CD4-positive, alpha-beta T cell treated with Interferon gamma for 1 hour (primary cell): ENCODE measurements at places on chromosomes 16 and 17.

- DNase-seq = no peak
These were observed 420.9 kb downstream of the SHISA9 start for GRCh38 chr16:13322336-13322735.

DNA sequence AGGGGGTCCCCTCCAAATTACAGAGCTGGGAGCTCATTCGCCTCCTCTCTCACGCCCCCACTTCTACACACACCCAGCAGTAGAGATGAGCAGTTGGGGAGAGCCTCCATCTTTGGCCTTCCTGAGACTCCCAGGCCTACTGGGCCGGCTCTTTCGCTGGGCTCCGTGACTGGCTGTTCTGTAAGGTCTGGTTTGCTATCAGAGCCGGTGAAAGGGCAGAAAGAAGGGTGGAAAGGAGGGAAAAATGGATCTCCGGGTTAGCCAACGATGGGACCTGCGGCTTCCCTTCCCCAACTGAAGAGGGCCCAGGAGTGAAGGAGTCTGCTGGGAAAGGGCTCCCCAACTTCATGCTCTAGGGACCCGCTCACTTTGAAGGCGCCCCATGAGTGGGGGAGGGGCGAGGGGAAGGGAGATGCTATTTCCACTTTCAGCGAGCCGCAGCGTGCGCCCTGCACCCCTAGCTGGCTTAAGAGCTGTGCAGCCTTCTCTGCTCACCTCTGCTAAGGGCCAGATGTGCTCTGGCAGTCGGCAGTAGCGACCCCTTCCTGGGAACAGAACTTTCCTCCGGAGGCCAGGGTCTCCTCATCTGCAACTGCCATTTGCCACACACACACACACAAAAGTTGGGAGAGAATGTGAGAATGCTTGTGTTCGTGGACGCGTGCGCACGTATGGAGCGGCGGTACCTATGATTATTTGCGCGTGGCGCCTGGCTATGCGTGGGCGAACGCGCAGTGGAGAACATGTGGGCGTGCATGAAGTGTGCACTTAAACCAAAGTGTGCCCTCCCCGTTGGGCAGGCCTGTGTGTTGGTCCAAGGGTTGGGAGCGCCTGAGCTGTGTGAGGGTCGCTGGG lies 2.9 kb upstream of the FOXF1 start:
- DNase-seq = no peak

DNA sequence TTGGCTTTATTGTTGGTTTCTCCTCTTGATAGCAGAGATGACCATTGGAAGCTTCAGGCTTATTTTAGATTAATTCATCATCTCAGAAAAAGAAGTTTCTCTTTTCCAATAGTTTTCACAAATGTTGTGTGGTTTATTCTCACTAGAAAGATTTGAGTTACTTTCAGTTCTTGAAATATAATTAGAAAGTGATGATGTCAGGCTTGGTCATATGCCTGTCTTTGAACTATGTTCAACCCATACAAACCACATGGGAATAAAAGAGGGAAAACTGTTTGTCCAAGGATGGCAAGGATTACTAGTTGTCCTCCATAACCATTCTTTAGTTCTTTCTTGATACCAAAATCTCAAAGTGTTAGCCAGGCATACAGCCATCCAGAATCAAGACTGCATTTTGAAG lies 3.7 kb upstream of the HS3ST2 start:
- no peak for DNase-seq

DNA sequence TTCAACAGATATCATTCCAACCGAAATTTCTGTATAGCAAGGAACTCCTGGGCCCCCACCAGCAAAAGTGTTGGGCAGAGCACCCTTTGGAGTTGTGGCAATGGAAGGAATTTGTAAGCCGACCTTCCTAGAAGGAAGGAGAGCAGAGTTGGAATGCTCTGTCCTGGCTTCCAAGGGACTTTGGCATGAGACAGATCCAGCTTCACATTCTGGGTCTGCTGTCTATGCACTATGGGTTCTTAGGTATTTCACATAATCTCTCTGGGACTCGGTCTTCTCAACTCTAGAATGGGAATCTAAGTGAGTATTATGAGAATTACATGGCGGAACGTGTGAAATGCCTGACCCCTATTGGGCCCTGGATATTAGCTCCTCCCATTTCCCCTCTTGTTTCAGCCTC lies 63.2 kb upstream of the MARCHF10 start:
- DNase-seq = no peak

GRCh38 chr17:39174920-39175694 lies 9.1 kb upstream of the ARL5C start:
- peak; percentile 75 for DNase-seq

DNA sequence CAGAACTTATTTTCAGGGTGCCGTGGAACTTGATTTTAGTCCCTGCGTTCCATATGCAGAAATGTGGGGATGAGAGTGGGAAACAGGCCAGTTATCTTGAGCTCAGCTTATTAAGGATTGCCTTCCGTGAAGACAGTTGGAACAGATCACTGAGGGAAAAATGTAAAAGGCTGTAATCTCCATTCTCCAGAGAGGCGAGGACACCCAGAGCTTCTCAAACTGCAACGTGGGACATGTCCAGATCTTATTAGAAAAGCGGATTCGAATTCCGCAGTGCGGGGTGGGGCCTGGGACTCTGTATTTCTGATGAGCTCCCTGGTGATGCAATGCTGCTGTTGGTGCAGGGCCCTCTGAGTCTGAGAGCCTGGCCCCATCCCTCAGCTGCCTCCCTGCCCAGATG lies 185.6 kb upstream of the CIBAR2 start:
- no peak for DNase-seq

GRCh38 chr17:47872651-47873161 lies 21.7 kb upstream of the SP6 start:
- DNase-seq = no peak

GRCh38 chr17:45861165-45861564 lies 16.5 kb downstream of the SPPL2C start:
- no peak for DNase-seq

DNA sequence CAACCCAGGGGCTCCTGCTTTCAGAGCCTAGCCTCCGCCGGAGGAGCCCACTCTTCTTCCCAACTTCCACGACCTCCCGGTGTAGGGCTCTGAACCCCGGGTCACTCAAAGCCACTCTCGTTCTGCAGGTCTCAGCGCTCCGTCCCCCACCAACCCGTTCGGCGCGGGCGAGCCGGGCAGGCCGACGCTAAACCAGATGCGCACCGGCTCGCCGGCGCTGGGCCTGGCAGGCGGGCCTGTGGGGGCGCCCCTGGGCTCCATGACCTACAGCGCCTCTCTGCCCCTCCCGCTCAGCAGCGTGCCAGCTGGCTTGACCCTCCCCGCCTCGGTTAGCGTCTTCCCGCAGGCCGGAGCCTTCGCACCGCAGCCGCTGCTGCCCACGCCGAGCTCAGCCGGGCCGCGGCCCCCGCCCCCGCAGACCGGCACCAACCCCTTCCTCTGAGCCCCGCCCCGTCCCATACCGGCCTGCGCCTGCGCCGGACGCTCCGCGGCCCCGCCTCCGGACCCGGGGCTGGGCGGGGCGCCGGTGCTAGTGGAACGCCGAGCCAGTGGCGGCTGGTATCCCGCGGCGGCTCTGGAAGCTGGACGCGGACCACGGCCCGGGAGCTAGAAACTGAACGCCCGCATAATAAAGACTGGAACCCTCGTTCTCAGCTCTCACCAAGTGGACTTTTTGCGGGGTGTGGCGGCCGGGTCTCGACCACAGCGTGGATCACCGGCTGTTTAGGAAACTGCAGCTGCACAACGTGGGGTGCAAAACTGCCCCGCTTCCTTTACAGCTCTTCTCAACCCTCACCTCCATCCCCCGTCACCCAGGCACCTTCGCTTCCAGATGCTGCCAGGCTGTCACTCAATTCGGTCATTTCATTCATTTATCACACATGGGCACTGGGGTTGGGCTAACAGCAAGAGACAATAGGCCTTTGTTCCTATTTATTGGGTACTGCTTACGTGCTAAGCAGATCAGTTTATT lies 5.0 kb upstream of the SPATA20 start:
- peak; percentile 79 for DNase-seq

- no peak for DNase-seq
These were observed 1130.4 kb downstream of the CDH8 start for GRCh38 chr16:60905811-60906210.

GRCh38 chr16:55040366-55041086 lies 109.9 kb downstream of the IRX5 start:
- DNase-seq = no peak

- no peak for DNase-seq
These were observed 41.4 kb downstream of the DDX19A start for GRCh38 chr16:70388006-70388680.

DNA sequence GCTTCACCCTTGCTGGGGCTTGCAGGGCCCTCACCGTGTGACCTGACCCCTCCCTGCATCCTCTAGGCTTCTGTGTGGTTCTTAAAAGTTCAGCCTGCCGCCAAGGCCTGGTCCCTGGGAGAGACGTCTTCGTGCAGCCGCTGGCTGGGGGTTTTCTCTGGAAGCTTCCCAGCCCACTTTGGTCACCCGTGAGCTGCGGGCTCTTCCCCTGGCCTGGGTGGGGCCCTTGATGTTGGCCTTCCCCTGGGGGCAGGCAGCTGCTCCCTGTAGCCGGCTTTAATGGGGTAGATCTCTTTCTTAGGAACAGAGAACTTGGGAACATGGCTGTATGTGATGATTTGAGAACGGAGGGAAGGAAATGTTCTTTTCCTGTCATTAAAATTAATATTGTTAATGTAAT lies 32.7 kb downstream of the ZNF750 start:
- DNase-seq = no peak

DNA sequence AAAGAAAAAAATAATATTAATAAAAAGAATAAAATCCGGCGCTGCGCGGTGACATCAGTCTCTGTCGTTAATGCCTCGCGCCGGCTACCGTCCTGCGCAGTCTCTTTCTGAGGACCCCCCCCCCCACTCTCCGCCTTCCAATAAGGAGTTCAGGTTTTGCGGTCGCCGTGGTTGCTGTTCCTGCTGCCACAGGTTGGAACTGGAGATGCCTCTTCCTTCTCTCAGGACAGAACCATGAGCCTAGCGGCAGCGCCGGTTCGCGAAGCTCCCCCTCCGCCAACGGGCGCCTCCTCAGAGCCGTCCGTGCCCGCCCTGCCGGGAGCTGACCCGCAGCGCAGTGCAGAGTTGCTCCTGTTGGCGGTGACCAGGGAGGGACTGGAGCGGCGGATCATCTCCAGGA lies 2093.4 kb downstream of the TP53TG3F start:
- no peak for DNase-seq

DNA sequence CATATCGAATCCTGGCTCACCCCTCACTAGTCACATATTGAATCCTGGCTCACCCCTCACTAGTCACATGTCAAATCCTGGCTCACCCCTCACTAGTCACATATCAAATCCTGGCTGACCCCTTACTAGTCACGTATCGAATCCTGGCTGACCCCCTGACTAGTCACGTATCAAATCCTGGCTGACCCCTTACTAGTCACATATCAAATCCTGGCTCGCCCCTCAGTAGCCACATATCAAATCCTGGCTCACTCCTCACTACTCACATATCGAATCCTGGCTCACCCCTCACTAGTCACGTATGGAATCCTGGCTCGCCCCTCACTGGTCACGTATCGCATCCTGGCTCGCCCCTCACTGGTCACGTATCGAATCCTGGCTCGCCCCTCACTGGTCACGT lies 156.7 kb upstream of the RPH3AL start:
- DNase-seq = no peak

- no peak for DNase-seq
These were observed 14.1 kb downstream of the TBX2 start for GRCh38 chr17:61413661-61414126.

- no peak for DNase-seq
These were observed 572 bp downstream of the FAM171A2 start for GRCh38 chr17:44362949-44363612.

GRCh38 chr17:45368651-45369050 lies 51.8 kb upstream of the MAP3K14 start:
- no peak for DNase-seq

GRCh38 chr16:58501242-58502131 lies 1.5 kb downstream of the NDRG4 start:
- DNase-seq = peak; percentile 54

GRCh38 chr16:88370365-88370764 lies 12.4 kb upstream of the ZNF469 start:
- DNase-seq = no peak

DNA sequence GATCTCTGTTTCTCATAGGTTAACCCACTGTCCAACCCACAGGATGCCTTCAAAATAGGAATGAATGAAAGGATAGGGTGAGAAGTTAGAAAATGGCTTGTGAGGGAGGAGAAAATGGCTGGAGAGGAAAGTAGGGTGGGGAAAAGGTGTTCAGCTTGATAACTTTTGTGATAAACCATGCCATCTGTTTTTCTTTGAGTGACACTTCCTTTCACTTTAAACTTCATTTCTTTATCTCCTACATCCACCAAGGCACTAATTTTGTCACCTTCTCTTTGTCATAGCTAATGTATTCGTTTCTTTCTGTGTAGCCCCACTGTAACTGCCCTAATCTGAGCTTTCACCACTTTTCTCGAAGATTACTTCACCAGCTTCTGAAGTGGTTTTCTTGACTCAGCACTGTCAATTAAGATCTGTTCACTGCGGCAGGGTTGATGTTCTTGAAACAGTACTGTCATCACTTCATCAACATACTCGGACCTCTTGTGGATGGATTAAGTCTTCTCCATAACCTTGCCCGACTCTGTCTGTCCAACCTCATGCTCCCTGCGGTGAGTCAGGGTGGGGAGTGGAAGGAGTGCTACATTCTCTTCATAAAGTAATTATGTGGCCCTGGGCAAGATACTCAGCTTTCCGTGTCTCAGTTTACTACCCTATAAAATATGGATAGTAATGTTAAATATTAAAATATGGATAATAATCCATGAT lies 5.5 kb upstream of the KRT10 start:
- no peak for DNase-seq

DNA sequence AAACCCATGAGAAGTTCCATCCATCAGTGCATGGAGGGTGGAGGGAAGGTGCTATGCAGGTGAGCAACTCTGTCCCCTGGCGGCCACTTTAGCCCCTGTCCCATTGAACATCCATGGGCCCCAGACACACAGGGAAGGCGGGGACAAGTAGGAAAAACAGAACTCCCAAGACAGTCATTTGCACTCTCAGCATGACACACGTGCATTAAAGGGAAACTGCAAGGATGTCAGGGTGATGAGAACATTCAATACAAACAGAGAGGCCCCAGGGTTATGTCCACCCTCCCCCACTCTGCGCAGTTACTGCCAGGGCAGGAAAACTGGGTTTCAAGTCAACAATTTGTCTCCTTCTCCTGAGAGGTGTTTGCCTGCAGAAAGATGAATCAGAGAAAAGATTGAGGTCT lies 44.0 kb upstream of the AKTIP start:
- no peak for DNase-seq
